ENCODE measurements at places on chromosomes 4 and X.

DNA sequence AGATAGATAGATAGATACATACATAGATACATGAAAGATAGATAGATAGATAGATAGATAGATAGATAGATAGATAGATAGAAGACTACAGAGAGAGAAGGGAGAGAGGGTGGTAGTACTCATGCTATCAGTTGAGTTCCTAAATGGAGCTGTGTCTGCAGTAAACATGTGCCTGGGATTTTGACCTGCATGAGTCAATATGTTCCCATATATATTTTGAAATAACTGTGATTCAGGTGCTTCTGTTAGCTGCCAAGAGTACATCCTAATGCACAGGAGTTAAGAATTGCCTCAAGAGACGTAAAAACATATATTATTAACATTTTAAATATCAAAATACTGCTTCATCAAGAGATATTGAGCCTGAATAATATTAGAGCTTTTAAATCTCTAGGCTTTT is 379.4 kb downstream of the GRXCR1 start:
- no peak for DNase-seq

DNA sequence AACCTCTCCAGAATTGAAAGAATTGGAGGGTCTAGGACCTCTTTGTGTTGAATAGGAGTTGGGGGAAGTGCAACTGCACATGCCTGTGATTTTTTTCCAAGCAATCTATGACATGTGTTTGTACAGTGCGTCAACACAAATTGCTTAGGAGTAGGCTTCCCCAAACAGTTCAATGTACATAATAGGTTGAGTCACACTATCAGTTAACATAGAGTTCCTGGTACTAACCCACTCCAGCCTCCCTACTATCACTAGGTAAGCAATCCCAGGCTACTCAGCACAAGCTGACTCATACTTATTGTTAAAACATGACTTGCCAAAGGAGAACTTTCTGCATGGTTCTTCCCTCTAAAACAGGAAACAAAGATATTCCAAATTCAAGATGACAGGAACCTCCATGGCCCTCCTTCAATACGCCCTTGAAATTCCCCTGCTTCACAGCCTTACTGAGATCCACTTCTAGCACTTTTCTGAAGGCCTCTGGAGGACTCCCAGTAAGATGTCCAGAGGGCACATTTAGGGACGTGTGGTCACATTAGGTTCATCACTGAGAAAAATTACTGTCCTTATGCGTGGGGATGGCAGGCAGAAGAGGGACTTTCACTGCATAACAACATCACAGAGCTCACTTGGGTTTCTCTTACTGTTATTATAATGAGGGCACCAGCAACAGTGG is 8.4 kb upstream of the VSIG1 start:
- no peak for DNase-seq

GRCh38 chr4:71338846-71339593 is at the start of gene SLC4A4:
SLC4A4 (plus strand) TSS chr4:71339020.
- peak; percentile 74 for DNase-seq

DNA sequence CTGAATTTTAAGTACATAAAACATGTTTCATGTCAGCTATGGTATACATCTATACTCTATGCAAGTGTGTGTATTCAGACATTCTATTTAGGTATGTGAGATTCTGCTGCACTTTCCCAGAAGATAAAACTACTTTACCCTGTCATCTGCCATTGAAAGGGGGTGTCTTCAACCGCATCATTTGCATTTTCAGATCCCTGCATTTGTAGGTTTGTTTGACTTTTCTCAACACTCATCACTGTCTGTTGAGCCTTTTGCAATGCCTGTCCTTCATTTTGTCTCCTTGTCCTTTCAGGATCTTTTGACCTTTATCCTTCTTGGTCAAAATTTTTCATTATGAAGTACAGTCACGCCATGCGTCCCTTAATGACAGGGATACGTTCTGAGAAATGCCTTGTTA is 103.5 kb downstream of the TMA16 start:
- no peak for DNase-seq

DNA sequence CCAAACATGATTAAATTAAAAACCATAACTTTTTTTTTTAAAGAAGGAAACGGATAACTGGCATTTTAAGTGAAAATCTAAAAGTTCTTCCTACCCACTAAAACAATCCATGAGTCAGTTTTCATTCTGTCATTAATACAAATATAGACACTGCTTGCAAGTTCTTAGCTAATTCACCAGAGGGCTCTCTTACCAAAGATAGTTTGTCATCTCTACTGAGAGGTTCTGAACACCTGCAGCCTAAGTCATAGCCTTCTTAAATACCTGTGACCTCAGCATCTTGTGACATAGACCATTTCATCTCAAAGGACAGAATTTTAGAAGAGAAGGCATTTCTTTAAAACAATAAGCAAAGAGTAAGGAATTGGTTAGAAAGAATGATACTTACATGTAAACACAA is 65.3 kb upstream of the FAM120C start:
- peak; percentile 2 for DNase-seq

- no peak for DNase-seq
Measured at GRCh38 chrX:72652082-72652481, 62.0 kb downstream of the PHKA1 start.

- no peak for DNase-seq
Measured at GRCh38 chr4:137678796-137679195, 146.5 kb upstream of the PCDH18 start.

DNA sequence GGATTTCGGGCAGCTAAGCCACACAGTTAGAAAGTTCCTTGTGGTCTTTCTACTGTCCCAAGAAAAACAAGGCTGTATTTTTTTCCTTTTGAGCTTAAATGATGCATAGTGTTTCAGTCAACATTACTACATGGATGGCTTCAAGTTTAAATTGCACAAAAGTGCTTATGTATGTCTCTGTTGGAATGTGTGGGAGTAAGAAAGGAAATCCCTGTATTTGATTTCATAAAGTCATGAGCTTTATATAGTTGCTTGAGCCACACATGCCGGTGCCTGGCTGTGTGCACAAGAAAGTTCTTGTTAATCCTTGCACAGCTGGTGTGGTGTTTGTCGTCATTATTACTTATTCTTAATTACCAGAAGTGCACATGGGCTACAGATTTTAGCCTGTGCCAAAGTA is 262.2 kb downstream of the ARHGAP10 start:
- DNase-seq: no peak

DNA sequence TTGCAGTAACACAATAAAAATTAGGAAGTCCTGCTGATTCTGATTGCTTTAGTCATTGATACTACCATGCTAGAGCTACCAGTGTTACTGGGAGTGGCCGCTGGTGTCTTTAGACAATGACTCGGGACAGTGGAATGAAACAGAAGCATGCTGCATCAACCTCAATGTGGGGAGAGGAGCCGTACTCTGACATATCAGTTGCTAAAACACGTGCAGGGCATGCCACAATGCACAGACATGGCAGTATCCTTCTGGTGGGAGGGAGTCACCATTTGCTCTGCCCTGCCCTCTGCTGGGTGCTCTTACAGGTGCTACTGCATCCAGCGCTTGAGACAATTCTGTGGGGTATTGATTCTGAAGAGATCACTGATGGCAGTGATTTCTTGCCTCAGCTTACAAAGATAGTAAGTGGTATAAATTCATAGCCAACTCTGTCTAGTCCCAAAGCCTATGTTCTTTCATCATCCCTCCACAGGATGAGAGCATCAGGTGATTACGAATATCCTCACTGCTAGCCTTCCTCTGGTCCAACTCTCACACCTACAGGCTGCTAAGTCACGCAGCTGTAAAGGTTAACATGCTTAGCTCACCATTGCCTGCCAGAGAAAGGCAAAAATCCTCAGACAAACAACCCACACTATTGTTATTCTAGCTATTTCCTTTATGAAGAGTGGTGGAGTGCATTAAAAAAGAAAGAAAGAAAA is 43.7 kb downstream of the NSG1 start:
- peak; percentile 63 for DNase-seq

DNA sequence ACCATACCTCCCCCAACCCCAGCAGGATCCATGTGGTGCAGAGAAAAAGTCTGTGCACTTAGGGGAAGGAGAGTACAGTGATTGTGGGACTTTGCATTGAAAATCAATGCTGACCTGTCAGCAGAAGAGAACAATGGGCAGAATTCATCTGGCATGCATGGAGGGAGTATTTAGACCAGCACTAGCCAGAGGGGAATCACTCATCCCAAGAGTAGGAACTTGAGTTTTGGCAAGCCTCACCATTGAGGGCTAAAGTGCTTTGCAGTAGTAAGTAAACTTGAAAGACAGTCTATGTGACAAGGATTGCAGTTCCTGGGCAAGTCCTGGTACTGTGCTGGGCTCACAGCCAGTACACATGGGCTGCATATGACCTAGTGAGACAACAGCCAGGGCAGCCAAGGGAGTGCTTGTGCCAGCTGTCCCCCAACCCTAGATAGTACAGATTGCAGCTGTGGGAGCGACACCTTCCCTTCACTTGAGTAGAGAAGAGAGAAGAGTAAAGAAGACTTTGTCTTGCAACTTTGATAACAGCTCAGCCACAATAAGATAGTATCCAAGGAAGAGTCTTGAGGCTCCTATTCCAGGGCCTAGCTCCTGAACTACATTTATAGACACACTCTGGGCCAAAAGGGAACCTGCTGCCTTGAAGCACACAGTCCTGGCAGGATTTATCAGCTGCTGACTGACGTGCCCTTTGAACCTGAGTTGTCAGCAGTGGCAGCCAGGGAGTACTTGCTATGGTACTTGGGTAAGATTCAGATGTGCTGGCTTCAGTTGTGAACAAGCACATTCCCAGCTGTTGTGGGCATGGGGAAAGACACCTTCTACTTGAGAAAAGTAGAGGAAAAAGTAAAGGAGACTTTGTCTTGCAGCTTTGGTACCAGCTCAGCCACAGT is 48.7 kb downstream of the HDX start:
- no peak for DNase-seq
